ENCODE measurements at places on chromosomes 16 and 17.

GRCh38 chr16:21265104-21265837 is 12.8 kb downstream of the CRYM start:
- no peak for DNase-seq

DNA sequence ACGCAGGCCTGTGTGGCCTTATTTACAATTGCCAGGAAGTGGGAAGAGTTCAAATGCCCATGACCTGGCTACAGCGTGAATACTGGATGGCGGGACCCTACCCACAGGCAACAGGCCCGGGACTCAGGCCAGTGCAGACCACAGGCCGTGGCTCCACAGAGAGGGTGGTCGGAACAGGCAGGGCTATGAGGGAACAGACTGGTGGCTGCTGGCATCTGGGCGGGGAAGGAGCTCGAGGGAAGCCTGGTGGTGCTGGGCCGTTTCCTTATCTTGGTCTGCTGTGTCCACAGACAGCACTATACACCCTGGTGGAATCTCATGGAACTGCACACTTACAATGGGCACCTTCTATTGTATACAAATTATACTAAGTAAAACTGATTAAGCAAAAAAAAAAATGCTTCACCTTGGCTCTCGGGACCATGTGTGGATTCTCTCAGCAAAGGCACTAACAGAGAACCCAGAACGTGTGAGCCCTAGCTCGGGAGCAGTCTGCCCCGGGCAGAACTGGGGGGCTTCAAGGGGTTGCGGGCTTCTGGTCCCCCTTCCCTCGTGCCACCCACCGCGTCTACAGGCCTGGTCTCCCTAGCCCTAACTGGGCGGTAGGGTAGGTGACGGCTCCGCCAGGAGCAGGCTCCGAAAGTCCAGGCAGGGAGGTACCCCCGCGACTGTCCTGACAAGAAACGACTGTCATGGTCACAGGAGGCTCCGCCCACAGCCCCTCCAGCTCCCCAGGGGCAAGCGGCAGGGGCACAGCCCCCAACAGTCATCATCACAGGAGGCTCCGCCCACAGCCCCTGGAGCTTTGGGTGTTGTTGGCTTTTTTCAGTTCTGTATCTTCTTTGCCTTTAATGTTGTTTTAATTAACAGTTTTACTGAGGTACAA is 21.8 kb downstream of the CEP131 start:
- no peak for DNase-seq

GRCh38 chr17:2138318-2138717 is 83.4 kb downstream of the HIC1 start:
- peak; percentile 75 for DNase-seq

DNA sequence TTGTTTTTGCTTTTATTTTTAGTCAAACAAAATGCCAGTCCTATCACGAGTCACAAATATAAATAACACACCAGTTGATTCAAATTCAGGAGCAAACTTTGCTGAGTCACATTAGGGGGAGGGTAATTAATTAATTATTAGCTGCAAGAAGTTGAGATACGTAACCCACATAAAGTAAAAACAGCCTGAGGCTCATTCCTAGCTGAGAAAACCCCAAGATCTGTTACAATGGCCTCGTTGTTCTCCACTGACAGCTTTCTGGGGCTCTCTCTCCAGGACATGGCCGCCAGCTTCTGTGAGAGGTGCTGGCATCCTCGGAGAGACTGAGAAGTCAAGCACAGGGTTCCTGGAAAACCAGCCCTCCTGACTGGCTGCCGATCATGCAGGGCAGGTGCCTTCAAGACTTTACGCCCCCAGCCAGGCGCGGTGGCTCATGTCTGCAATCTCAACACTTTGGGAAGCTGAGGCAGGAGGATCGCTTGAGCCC is 11.1 kb downstream of the RAB40B start:
- no peak for DNase-seq

- no peak for DNase-seq
These were observed 2.0 kb upstream of the GRIN2C start for GRCh38 chr17:74861662-74862107.

- DNase-seq = no peak
These were observed 917.5 kb upstream of the GOT2 start for GRCh38 chr16:59651662-59652061.

GRCh38 chr17:47953909-47954308 is 3.8 kb downstream of the PRR15L start:
- DNase-seq = no peak

DNA sequence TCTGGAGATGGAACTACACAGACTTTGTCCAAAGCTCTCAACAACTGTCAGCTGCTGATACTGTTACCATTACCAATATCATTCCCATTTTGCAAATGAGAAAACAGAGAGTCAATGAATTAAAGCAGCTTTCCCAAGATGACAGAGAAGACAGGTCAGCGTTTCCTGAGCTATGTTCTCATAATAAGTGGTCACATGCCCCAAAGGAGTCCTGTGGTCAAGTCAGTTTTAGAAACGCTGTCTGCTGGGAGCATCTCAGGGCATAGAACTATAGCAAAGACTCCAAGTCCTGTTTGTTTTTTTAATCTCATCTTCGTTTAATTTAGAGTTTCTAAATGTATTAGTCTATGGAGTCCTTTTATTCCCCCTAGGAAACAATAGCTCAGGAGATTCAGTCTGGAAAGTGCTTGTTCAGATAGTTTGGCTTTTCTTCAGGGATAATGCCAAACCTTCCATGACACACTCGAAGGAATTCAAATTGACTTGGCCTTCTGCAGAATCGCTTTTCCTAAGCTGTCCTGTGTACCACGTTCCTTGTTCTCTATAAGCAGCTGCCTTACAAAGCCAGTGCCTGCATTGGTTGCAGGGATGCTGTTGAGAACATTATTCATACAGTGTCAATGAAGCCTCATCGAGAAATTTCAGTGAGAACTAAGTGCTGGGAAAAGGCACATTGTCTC is 12.1 kb downstream of the CCDC42 start:
- no peak for DNase-seq

- no peak for DNase-seq
These were observed 14.9 kb upstream of the TEX2 start for GRCh38 chr17:64277831-64278562.

- DNase-seq = no peak
These were observed 26.2 kb downstream of the TNFRSF13B start for GRCh38 chr17:16945663-16946218.

GRCh38 chr17:40448639-40449261 is 5.5 kb downstream of the IGFBP4 start:
- no peak for DNase-seq

All from activated CD8-positive, alpha-beta memory T cell treated with anti-CD3 and anti-CD28 coated beads, Interleukin-2, amount 10 ng/mL, durations not matched to agents 7 days and 5 days (primary cell).